ENCODE measurements at places on chromosomes 3 and 15. TPM values are rescaled to one million over a fixed set of nuclear protein-coding genes. Genes with fewer than 3 reads are reported as not detected.
A peak's percentile ranks its signal among the peaks of the same experiment; 100 is the strongest.

DNA sequence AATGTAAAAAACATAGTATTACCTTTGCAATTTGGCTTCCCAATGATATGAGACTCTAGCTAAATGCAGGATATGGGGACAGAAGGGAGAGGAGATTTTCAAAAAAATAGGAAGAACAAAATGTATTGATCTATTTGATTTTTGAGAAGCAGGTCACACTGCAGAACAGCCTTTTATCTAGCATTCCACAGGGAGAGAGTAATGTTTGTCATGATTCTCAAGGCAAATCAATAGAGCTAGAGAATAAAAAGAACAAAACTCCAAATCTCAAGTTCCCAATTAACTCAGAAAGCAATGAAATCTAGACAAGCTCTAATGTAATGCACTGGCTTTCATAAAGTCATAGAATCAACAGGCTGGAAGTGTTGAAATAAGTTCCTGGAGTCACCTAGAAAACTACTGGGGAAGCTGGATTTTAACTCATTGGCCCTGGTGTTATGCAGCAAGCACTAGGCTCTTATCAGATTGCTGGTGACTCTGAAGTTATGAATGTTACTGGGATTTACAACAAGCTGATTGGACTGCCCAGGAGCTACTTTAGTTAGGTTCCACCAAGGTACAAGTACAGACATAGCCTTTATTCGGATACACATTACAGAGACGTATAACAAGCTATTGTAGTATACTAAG lies 442.8 kb downstream of the FGF12 start:
- no peak for DNase-seq
- no peak overlapping the region for H3K27ac ChIP-seq
- no peak overlapping the region for H3K4me3 ChIP-seq

- H3K4me1 ChIP-seq, result no peaks in the 10 kb centered on the region
- DNase-seq, result peak; percentile 18
- no peaks in the 10 kb centered on the region for H3K27me3 ChIP-seq
- no peak overlapping the region for H3K4me3 ChIP-seq
Measured at GRCh38 chr3:152524198-152525140, 255.7 kb downstream of the MBNL1 start.

DNA sequence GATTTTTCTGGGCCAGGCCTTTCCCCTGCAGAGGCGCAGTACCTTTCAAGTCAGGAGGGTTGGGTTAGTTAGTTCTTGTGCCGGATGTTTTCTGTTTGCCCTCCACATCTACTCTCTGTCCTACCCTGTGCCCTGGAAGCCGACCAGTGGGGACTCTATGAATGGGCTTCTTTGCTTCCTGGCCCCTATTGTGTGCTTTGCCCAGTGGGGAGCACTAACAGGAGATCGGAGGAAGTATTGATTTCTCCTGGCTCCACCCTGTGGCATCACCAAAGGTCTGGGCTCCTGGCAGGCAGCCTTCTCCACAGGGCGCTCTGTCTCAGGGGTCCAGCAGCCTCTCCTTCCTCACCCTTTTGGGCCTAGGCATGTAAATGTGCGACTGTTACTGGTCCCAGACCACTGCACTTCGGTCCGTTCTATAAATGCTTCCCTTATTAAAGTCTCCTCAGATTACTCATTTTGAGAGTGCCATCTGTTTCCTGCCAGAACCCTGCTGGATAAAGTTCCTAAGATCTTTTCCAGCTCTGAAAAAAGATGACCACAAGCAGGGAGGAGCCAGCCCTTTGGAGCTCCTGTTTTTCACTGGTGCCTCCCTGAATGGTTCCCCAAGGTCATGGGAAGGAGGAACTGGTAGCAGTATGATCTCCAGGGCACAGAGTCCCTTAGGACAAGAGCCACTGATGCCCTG lies 44.5 kb downstream of the CTDSPL start:
- no peak overlapping the region for H3K4me3 ChIP-seq
- no peak for DNase-seq
- no peaks in the 10 kb centered on the region for H3K27me3 ChIP-seq
- 0 out of 2 replicates have a peak, but pooled peaks cover 7% of the 10 kb centered on the region for H3K4me1 ChIP-seq

SERPINI2 gene
- total RNA-seq, result not detected

AHSG gene
- not detected for total RNA-seq

GRCh38 chr3:110493438-110494092 lies 578.1 kb upstream of the NECTIN3 start:
- H3K27ac ChIP-seq, result no peak overlapping the region
- H3K4me3 ChIP-seq, result no peak overlapping the region
- no peaks in the 10 kb centered on the region for H3K4me1 ChIP-seq
- no peaks in the 10 kb centered on the region for H3K27me3 ChIP-seq

- H3K27me3 ChIP-seq, result no peaks in the 10 kb centered on the region
- DNase-seq, result no peak
- peaks cover 24% of the 10 kb centered on the region for H3K4me1 ChIP-seq
- H3K36me3 ChIP-seq, result no peaks in the 10 kb centered on the region
- no peak overlapping the region for H3K4me3 ChIP-seq
Measured at GRCh38 chr3:25856902-25857518, 67.1 kb downstream of the OXSM start.
